Breast epithelium (tissue), 4 donors: ENCODE measurements at places on chromosomes 7 and 10. TPM values are rescaled to one million over a fixed set of nuclear protein-coding genes. Genes with fewer than 3 reads are reported as not detected.

Gene SORBS1
- total RNA-seq = 156 TPM

- no peak overlapping the region for H3K27ac ChIP-seq
- DNase-seq = no peak
- H3K36me3 ChIP-seq = no peaks in the 10 kb centered on the region
These were observed 120.4 kb downstream of the CDK6 start for GRCh38 chr7:92715963-92716362.

DNA sequence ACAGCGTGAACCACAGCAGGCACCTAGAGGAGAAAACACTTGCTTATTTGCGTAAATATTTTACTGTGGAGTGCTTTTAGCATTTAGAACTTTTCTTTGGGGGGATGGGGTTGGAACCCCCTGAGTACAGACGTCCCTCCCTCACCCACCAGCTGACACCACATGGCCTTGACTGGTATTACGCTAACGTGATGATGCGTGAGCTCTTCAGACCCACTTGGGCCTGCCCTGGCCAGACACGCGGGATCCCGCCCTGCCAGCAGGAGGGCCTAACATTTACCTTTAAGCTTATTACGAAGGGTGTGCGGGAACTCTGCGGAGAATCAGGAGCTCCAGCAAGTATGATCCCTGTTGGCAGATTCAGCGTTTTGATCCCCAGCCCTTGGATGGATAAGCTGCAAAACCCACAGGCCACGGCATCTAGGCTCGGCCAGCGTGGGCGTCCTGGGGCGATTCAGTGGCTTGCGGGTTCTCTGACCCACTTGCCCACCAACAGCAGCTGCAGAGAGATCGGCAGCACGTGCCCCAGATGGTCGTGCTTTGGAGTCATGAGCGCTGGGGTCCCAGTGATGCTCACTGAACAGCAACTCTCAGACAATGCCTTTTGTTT is 545.5 kb upstream of the FOXK1 start:
- DNase-seq = no peak
- no peak overlapping the region for H3K4me3 ChIP-seq
- H3K27ac ChIP-seq = no peak overlapping the region
- H3K27me3 ChIP-seq = no peaks in the 10 kb centered on the region

- no peaks in the 10 kb centered on the region for H3K27me3 ChIP-seq
- H3K27ac ChIP-seq = no peak overlapping the region
- no peak overlapping the region for H3K4me3 ChIP-seq
- no peaks in the 10 kb centered on the region for H3K4me1 ChIP-seq
These were observed 20.0 kb downstream of the AMZ1 start for GRCh38 chr7:2708041-2708440.
